ENCODE measurements at places on chromosomes 3 and 15. TPM values are rescaled to one million over a fixed set of nuclear protein-coding genes. Genes with fewer than 3 reads are reported as not detected.

The H1-8 gene
- total RNA-seq = not detected

The SERPINI2 gene
- total RNA-seq = not detected

The C3orf80 gene
- total RNA-seq = 0.27 TPM

DNA sequence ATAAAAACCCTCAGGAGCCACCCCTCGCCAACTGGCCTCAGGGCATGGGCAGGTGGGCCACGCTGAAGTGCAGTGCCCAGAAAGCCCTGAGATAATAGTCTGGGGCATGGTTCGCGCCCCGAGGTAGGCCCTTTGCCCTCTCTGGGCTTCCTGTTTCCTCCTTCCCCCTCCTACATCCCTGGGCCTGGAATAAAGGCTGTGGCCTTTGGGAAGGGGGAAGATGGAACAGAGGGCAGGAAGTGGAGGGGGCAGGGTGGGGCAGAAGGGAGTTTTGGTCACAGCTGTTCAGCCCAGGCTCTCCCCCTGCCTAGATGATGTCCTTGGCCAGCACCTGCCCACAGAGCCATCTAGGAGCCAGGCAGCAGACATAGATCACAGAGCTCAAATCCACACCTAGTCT, 11.3 kb downstream of the CSRNP1 start:
- no peak overlapping the region for H3K27ac ChIP-seq
- H3K27me3 ChIP-seq = no peaks in the 10 kb centered on the region
- no peaks in the 10 kb centered on the region for H3K4me1 ChIP-seq
- no peak overlapping the region for H3K4me3 ChIP-seq
- H3K36me3 ChIP-seq = peaks cover 69% of the 10 kb centered on the region
- peak; percentile 51 for DNase-seq

DNA sequence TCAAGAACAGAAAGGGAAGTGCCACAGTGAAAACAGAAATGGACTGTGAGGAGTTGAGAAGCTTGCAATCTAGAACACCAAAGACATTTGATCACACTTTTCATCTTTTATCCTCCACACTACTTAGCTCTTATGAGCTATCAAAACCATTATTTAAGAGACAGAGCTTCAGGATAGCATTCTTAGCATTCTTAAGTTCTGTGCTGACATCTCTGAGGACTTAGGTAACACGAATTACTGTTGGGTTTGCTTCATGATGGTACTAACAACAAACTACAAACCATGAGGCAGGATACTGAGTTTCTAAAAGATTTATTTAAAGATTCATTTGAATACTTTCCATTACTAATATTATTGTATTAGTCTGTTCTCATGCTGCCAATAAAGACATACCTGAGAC, 1038.6 kb downstream of the TUSC7 start:
- no peak for DNase-seq
- no peak overlapping the region for H3K27ac ChIP-seq
- no peaks in the 10 kb centered on the region for H3K27me3 ChIP-seq
- no peaks in the 10 kb centered on the region for H3K4me1 ChIP-seq
- H3K36me3 ChIP-seq = no peaks in the 10 kb centered on the region

DNA sequence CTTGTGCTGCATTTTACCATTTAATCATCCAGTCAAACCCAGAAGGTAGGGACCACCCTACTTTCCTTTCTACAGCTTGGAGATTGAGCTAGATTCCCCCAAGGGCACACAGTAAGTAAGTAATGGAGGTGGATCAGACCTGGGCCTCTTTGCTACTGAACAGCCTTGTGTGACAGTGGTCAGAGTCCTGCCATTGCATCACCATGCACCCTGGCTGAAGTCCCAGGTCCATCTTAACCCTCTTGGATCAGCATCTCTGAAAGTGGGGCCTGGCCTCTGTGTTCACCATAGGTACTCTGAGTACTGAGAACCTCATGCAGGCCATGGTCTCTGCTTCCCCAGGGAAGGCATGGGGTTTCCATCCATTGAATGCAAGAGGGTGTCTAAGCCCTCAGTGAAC, 34.5 kb upstream of the ATP10A start:
- H3K27me3 ChIP-seq = peaks cover 25% of the 10 kb centered on the region
- no peaks in the 10 kb centered on the region for H3K36me3 ChIP-seq
- H3K4me3 ChIP-seq = no peak overlapping the region
- H3K4me1 ChIP-seq = no peaks in the 10 kb centered on the region
- DNase-seq = no peak
- no peak overlapping the region for H3K27ac ChIP-seq

- no peak overlapping the region for H3K4me3 ChIP-seq
- no peak for DNase-seq
- peaks cover 5% of the 10 kb centered on the region for H3K4me1 ChIP-seq
Observed at GRCh38 chr3:42493126-42493797, 9.2 kb upstream of the VIPR1 start.

DNA sequence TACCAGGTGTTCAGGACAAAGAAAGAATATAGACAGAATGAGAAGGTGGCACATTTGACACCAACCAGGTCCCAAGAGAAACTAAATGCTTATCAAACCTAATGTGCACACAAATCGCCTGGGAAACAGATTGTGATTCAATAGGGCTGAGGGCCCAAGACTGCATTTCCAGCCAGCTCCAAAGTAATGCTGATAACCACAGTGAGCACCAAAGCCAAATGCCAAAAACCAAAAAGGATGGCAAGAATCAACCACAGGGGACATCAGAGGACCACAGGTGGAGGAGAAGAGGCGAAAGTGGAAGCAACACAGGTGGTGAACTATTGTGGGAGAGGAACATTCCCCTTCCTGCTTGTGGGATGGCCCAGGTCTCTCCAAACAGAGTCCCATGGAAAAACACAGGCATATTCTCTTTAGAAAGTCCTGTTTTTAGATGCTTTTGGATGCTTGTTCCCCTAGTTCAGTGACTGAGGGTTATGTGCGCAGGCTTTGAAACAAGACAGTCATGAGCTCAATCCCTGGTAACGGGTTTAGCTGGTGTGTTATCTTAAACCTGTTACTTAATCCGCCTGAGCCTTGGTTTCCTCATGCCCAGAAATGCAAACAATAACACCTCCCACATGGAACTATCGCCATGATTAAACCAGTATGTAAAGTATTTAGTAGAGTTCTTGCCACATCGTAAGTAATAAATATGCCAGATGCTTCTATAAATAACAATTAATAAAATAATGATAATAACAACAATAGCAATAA, 241.7 kb downstream of the ATP8B4 start:
- peak; percentile 53 for DNase-seq
- peaks cover 4% of the 10 kb centered on the region for H3K4me1 ChIP-seq
- no peak overlapping the region for H3K4me3 ChIP-seq
- H3K36me3 ChIP-seq = no peaks in the 10 kb centered on the region
- H3K27ac ChIP-seq = no peak overlapping the region

DNA sequence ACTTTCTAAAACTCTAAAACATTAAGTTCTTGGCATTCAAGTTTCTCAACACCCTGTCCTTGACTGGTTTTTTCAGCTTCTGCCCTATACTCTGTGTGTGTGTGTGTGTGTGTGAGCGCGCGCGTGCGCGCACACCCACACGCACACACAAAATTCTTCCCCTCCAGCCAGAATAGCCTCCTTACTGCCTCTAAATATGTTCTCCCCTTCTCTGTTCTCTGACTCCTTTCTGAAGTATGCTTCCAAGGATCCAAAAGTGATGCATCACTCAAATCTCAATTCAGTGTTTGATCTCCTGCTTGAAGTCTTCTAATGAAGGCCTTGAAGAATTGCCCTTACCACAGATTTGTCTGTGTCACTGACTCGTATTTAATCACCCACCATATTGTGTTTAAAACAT, 129.8 kb downstream of the SLC25A26 start:
- no peak for DNase-seq
- H3K36me3 ChIP-seq = no peaks in the 10 kb centered on the region
- no peak overlapping the region for H3K4me3 ChIP-seq

DNA sequence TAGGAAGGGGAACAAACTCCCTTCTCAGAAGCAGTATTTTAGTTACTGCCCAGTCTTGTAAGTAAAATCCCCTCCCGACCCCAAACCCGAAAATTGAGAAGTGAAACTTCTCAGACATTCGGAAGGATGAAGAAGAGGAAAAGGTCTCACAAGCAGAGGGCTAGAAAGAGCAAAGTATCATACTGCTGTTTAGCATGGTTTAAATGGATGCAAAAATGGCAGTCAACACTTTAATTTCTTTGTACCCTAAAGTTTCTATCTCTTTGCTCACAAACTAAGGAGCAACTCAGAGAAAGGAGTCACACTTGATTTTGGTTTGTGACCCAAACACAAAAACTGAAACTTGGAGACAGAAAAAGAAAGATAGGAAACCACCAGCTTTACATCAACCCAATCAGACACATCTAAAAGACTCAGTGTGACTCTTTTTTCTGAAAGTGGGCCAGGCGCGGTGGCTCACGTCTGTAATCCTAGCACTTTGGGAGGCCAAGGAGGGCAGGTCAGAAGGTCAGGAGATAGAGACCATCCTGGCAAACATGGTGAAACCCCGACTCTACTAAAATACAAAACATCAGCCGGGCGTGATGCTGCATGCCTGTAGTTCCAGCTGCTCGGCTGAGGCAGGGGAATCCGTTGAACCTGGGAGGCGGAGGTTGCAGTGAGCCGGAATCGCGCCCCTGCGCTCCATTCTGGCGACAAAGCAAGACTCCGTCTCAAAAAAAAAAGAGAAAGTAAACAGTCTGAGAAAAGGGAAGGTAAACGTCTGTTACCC, 63.2 kb upstream of the ATP11B start:
- H3K36me3 ChIP-seq = no peaks in the 10 kb centered on the region
- DNase-seq = no peak
- H3K4me3 ChIP-seq = no peak overlapping the region
- H3K27ac ChIP-seq = no peak overlapping the region

The C3orf49 gene
- total RNA-seq = not detected

The RASGRP1 gene
- total RNA-seq = 8.8 TPM

GRCh38 chr3:129195731-129196256, 12.1 kb upstream of the CNBP start:
- H3K27ac ChIP-seq = no peak overlapping the region
- H3K4me3 ChIP-seq = no peak overlapping the region
- H3K27me3 ChIP-seq = no peaks in the 10 kb centered on the region
- DNase-seq = no peak
- no peaks in the 10 kb centered on the region for H3K36me3 ChIP-seq

The ISLR2 gene
- 1.2 TPM for total RNA-seq

GRCh38 chr3:38949994-38950393, 101.8 kb downstream of the SCN11A start:
- DNase-seq = no peak
- H3K36me3 ChIP-seq = no peaks in the 10 kb centered on the region
- H3K27ac ChIP-seq = no peak overlapping the region
- H3K27me3 ChIP-seq = no peaks in the 10 kb centered on the region

- H3K27ac ChIP-seq = no peak overlapping the region
- no peaks in the 10 kb centered on the region for H3K27me3 ChIP-seq
- H3K4me1 ChIP-seq = no peaks in the 10 kb centered on the region
- no peak overlapping the region for H3K4me3 ChIP-seq
Observed at GRCh38 chr3:126835472-126836219, 131.6 kb downstream of the CHCHD6 start.

DNA sequence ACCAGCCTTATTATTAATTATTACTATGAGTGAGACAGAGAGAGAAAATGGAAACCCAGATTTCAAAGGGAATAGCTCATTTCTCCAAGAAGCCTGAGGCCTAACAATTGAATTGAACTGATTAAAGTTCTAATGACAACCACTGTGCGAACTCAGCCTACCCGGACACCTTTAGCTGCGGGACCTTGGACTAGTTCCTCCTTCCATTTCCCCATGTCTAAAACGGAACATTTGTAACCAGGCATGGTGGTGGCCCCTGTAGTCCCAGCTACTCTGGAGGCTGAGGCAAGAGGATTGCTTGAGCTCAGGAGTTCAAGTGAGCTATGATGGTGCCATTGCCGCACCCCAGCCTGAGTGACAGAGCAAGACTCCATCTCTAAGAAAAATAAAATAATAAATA, 16.4 kb upstream of the RTP2 start:
- no peak overlapping the region for H3K27ac ChIP-seq
- no peak overlapping the region for H3K4me3 ChIP-seq
- H3K36me3 ChIP-seq = no peaks in the 10 kb centered on the region

DNA sequence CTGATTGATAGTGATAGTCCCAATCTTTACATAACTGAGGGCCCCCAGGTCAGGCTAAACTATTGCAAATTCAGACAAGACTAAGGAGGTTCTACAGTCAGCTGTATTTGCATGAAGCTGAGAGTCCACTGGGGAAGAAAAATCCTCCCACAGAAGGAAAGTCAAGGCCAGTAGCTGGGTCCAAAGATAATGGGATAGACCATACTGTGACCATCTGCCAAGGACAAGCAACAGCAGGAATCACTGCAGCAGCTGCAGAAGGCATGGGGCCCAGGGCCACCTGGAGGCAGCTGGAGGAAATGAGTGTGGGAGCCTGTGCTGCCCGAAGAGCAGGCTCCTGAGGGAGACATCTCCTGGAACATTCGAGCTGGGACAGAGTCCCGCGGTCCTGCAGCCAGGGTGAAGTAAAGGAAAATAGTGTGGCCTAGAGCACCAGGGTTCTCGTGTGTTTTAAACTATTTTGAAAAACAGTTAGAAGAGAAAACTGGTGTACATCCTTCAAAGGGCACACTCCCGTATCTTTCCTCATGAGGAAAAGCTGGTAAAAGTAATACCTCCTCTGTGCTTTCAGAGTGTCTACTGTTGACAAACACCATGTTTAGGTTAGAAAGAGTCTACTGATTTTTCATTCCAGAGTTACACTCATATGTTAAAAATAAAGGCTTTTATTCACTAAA, 13.2 kb upstream of the TMEM212 start:
- no peak overlapping the region for H3K27ac ChIP-seq
- H3K27me3 ChIP-seq = no peaks in the 10 kb centered on the region
- H3K4me1 ChIP-seq = peaks cover 8% of the 10 kb centered on the region
- DNase-seq = peak; percentile 92
- H3K4me3 ChIP-seq = no peak overlapping the region

- H3K4me3 ChIP-seq = no peak overlapping the region
- no peak for DNase-seq
- no peaks in the 10 kb centered on the region for H3K4me1 ChIP-seq
- H3K27ac ChIP-seq = no peak overlapping the region
Observed at GRCh38 chr3:52651592-52651991, 34.1 kb downstream of the PBRM1 start.

The KLHL6 gene
- total RNA-seq = 0.82 TPM

GRCh38 chr3:98811048-98811447, 47.9 kb downstream of the ST3GAL6 start:
- no peaks in the 10 kb centered on the region for H3K27me3 ChIP-seq
- no peak overlapping the region for H3K4me3 ChIP-seq
- no peak overlapping the region for H3K27ac ChIP-seq
- H3K36me3 ChIP-seq = peaks cover 85% of the 10 kb centered on the region

- H3K36me3 ChIP-seq = no peaks in the 10 kb centered on the region
- DNase-seq = no peak
- no peak overlapping the region for H3K4me3 ChIP-seq
- no peak overlapping the region for H3K27ac ChIP-seq
- no peaks in the 10 kb centered on the region for H3K4me1 ChIP-seq
Observed at GRCh38 chr3:179452872-179453271, 1.6 kb upstream of the GNB4 start.

GRCh38 chr3:110989446-110989845, 82.2 kb upstream of the NECTIN3 start:
- no peaks in the 10 kb centered on the region for H3K4me1 ChIP-seq
- DNase-seq = no peak
- H3K36me3 ChIP-seq = no peaks in the 10 kb centered on the region
- H3K4me3 ChIP-seq = no peak overlapping the region

The SPINK8 gene
- total RNA-seq = not detected

The PDZRN3 gene
- 10.4 TPM for total RNA-seq

All from endodermal cell (in vitro differentiated cells).